Occipital lobe (tissue), 3 donors: ENCODE measurements at places on chromosomes 11 and 22. TPM values are rescaled to one million over a fixed set of nuclear protein-coding genes. Genes with fewer than 3 reads are reported as not detected.

Gene SYCE3
- total RNA-seq = not detected

Gene C22orf31
- not detected for total RNA-seq

Gene MMP27
- total RNA-seq = not detected

Gene SLC3A2
- total RNA-seq = 87.3 TPM

Gene AMPD3
- 0.78 TPM for total RNA-seq

Gene FERMT3
- 1.6 TPM for total RNA-seq

Gene NXPE2
- 0.78 TPM for total RNA-seq

Gene MMP8
- total RNA-seq = 0.16 TPM

Gene GSC2
- total RNA-seq = not detected

Gene SLC22A6
- 8.4 TPM for total RNA-seq

Gene CYTH4
- 2.3 TPM for total RNA-seq

Gene KRTAP5-7
- not detected for total RNA-seq
